ENCODE measurements at places on chromosomes 2 and 18. TPM values are rescaled to one million over a fixed set of nuclear protein-coding genes. Genes with fewer than 3 reads are reported as not detected.
A peak's percentile ranks its signal among the peaks of the same experiment; 100 is the strongest.

GRCh38 chr2:83587309-83587708, 871.8 kb downstream of the SUCLG1 start:
- H3K4me1 ChIP-seq: no peaks in the 10 kb centered on the region
- H3K27me3 ChIP-seq: no peaks in the 10 kb centered on the region
- no peaks in the 10 kb centered on the region for H3K36me3 ChIP-seq
- no peak for DNase-seq
- no peak overlapping the region for H3K27ac ChIP-seq

DNA sequence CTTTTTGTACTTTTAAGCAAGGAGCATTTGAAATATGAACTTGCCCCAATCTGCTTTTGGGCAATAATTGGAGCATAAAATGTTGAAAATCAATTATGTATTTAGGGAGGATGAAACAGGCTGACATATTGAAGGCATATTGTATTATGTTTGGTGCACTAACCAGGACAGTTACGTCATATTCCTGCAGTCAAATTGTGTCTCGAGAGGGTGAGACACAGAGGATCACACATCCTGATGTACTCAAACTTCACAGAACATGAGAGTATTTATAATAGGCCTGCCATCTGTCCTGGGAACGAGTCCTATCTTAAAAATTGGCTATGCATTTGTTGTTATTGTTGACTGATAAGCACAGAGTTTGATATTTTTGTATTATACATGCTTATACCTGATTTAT, 44.7 kb downstream of the TANC1 start:
- no peaks in the 10 kb centered on the region for H3K27me3 ChIP-seq
- peaks cover 19% of the 10 kb centered on the region for H3K4me1 ChIP-seq
- H3K36me3 ChIP-seq: no peaks in the 10 kb centered on the region
- no peak for DNase-seq

- H3K4me3 ChIP-seq: no peak overlapping the region
- H3K4me1 ChIP-seq: no peaks in the 10 kb centered on the region
- no peak overlapping the region for H3K27ac ChIP-seq
- DNase-seq: peak; percentile 75
- H3K27me3 ChIP-seq: no peaks in the 10 kb centered on the region
Observed at GRCh38 chr2:62238236-62238635, 42.3 kb downstream of the B3GNT2 start.

- H3K27ac ChIP-seq: peak overlapping the region; percentile 34
- H3K27me3 ChIP-seq: no peaks in the 10 kb centered on the region
- no peak overlapping the region for H3K4me3 ChIP-seq
Observed at GRCh38 chr2:147511491-147511948, 333.3 kb upstream of the ACVR2A start.

DNA sequence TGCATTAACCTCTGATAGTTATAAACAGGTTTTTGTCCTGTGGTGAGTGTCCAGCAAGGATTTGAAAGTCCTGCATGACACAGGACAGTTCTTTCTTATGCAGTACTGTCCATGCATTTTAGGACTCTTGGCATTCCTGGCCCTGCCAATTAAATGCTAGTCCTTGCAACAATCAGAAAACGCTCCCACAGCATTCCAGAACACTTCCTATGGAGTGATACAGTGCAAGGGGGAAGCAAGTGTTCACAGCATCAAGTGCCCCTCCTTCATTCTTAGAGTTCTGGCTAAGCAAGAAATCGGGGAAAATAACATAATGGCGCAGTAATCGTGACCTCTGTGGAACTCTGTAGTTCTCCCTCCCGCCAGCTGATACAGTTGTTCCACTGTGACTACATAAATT, 62.9 kb downstream of the ARHGAP28 start:
- no peak overlapping the region for H3K4me3 ChIP-seq
- H3K4me1 ChIP-seq: no peaks in the 10 kb centered on the region
- H3K27ac ChIP-seq: no peak overlapping the region

DNA sequence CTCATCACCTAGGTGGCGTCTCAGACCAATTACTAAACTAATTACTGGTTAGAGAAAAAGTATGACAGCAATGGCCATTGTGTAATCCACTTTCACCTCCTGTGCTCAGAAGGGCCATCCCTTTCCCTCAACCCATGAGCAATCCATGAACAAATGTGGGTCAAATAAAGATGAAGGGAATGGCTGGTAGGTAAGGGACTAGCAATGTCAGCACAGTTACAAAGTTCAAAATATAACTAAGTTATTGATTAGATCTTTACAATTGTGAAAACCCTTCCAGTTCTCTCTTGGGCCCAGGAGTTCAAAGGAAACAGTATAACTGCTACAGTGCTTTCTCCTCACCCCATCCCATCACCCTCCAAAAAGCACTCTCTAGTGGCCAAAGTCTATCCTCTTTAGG, 98.3 kb downstream of the DTNA start:
- no peak for DNase-seq
- H3K4me3 ChIP-seq: no peak overlapping the region
- no peaks in the 10 kb centered on the region for H3K27me3 ChIP-seq
- H3K27ac ChIP-seq: no peak overlapping the region
- H3K36me3 ChIP-seq: peaks cover 17% of the 10 kb centered on the region

GRCh38 chr2:130920415-130921163, 83.9 kb downstream of the ARHGEF4 start:
- no peaks in the 10 kb centered on the region for H3K27me3 ChIP-seq
- DNase-seq: peak; percentile 92
- H3K27ac ChIP-seq: no peak overlapping the region
- H3K4me1 ChIP-seq: no peaks in the 10 kb centered on the region

- no peaks in the 10 kb centered on the region for H3K4me1 ChIP-seq
- H3K4me3 ChIP-seq: no peak overlapping the region
- H3K36me3 ChIP-seq: no peaks in the 10 kb centered on the region
Observed at GRCh38 chr2:29401994-29402393, 286.8 kb downstream of the CLIP4 start.

DNA sequence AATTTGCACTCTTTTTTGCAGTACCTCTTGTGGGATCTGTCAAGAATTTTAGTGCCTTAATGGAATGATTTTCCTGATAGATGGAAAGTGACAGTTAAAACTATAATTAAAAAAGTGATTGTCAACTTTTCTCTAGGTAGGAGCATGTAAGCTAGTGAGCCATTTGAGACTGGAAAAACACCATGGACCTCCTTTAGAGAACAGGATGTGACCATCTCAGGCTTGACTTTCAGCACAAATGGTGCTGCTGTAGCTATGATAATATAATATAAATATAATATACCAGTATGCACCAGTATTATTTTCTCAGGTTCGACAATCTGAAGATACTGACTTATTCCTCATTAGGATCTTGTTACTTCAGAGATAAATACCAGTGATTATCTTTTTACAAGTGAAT, 27.8 kb downstream of the ZNF236 start:
- H3K4me1 ChIP-seq: peaks cover 3% of the 10 kb centered on the region
- no peak overlapping the region for H3K4me3 ChIP-seq
- H3K27me3 ChIP-seq: no peaks in the 10 kb centered on the region
- DNase-seq: no peak
- peaks cover 21% of the 10 kb centered on the region for H3K36me3 ChIP-seq

DNA sequence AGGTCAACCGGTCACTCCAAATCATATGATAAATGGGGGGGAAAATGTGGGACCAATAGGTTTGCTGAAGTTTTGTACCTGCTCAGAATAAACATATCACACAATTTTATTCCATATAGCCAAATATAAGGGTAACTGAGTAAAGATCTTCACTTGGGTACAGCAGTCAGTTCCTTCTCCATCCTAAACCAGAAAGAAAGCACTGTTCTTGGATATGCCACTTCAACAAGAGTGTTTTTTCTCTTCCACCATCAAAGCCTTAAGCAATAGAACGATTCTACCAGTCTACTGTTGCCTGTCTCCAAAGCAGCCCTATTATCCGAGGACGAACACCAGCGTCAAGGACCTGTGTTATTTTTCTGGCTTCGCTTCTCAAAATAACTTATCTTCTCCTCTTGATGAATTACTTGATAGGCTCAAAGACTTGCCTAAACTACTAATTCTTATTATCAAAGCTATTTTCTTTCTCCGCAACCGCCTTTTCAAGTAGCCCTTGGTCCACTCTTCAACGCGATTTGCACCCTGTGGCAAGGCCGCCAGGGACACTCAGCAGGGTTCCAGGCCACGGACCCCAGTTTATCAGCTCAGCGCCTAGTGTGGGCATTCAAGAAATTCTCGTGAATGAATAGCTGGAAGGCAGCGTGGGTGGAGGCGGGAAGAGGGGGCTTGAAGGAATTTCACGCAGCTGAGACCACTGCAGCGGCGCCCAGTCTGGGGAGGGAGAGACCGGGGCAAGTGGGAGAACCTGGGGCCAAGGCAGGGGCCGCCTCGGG, 646 bp downstream of the ALS2 start:
- H3K27ac ChIP-seq: peak overlapping the region; percentile 90
- H3K36me3 ChIP-seq: no peaks in the 10 kb centered on the region
- peak overlapping the region; percentile 78 for H3K4me3 ChIP-seq
- peaks cover 33% of the 10 kb centered on the region for H3K4me1 ChIP-seq

- no peaks in the 10 kb centered on the region for H3K36me3 ChIP-seq
- no peaks in the 10 kb centered on the region for H3K27me3 ChIP-seq
Observed at GRCh38 chr18:3706279-3707097, 256.5 kb downstream of the TGIF1 start.

DNA sequence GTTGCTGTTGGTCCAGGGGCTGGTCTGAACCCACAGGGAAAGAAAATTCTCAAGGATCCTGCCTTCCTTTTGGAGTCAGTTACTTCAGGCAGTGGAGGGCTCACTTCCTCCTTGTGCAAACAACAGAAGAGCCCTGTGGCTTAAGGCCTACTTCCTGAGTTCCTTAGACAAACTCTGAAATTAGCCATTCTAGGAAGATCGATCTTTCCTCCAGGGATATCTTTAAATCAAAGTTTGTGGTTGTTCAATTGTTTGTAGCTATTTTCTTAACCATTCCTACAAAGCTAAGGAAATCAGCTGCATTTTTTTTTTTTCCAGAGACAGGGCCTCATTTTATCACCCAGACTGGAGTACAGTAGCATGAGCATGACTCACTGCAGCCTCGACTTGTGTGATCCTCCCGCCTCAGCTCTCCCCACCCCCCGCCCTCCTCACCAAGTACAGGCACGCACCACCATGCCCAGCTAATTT, 156.0 kb downstream of the TANC1 start:
- H3K27me3 ChIP-seq: no peaks in the 10 kb centered on the region
- H3K36me3 ChIP-seq: no peaks in the 10 kb centered on the region
- peak overlapping the region; percentile 30 for H3K27ac ChIP-seq
- H3K4me3 ChIP-seq: no peak overlapping the region

DNA sequence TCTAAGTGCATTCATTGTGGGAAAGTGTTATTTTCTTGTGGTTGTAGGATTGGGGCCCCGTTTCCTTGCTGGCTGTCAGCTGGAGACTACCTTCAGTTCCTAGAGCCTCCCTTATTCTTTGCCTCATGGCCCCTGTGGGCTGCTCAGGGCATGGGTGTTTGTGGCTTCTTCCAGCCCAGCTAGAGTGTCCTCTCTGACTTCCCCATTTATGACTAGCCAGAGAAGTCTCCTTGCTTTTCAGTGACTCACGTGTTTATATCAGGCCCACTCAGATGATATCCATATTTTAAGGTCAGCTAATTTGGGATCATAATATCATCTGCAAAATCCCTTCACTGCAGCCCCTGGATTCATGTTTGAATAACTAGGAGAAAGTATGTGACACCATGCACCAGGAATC, 62.8 kb downstream of the DTNA start:
- peaks cover 34% of the 10 kb centered on the region for H3K4me1 ChIP-seq
- peaks cover 4% of the 10 kb centered on the region for H3K36me3 ChIP-seq
- peak overlapping the region; percentile 59 for H3K27ac ChIP-seq
- H3K4me3 ChIP-seq: no peak overlapping the region
- no peak for DNase-seq

GRCh38 chr2:142112757-142113221, 18.0 kb downstream of the LRP1B start:
- no peaks in the 10 kb centered on the region for H3K36me3 ChIP-seq
- no peak for DNase-seq

DNA sequence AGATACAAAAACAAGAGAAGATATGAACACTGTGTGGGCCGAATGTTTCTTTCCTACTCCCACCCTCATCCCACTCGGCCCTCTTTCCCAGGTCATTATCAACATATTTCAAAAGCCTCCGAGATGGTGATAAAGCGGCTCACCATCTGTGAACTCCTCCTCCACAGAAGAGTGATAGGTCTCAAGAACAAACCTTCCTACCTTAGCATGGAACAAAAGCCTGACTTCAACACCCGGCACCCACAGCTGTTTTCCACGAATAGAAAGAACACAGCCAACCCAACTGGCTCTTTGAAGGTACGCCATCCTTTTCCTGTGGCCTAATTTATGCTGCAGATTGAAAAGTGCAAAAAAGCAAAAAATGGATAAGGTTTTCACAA, 28.8 kb downstream of the BCL2 start:
- no peak overlapping the region for H3K27ac ChIP-seq
- DNase-seq: no peak
- H3K4me3 ChIP-seq: no peak overlapping the region
- no peaks in the 10 kb centered on the region for H3K27me3 ChIP-seq
- peaks cover 86% of the 10 kb centered on the region for H3K4me1 ChIP-seq

- no peaks in the 10 kb centered on the region for H3K27me3 ChIP-seq
- no peaks in the 10 kb centered on the region for H3K36me3 ChIP-seq
- H3K27ac ChIP-seq: peak overlapping the region; percentile 99
- DNase-seq: no peak
Observed at GRCh38 chr2:64017811-64018700, 1.2 kb downstream of the VPS54 start.

GRCh38 chr18:29879763-29880162, 1162.8 kb downstream of the DSC3 start:
- no peaks in the 10 kb centered on the region for H3K4me1 ChIP-seq
- no peaks in the 10 kb centered on the region for H3K27me3 ChIP-seq
- no peak overlapping the region for H3K27ac ChIP-seq

GRCh38 chr2:109203246-109204011, 74.4 kb downstream of the SH3RF3 start:
- no peaks in the 10 kb centered on the region for H3K36me3 ChIP-seq
- H3K27me3 ChIP-seq: no peaks in the 10 kb centered on the region
- peaks cover 9% of the 10 kb centered on the region for H3K4me1 ChIP-seq
- no peak for DNase-seq
- no peak overlapping the region for H3K4me3 ChIP-seq

- H3K36me3 ChIP-seq: no peaks in the 10 kb centered on the region
- peak overlapping the region; percentile 76 for H3K27ac ChIP-seq
- H3K27me3 ChIP-seq: no peaks in the 10 kb centered on the region
- H3K4me3 ChIP-seq: peak overlapping the region; percentile 65
- DNase-seq: no peak
Observed at GRCh38 chr18:57630754-57631595, 9.3 kb upstream of the NARS1 start.

PARD6G gene
- total RNA-seq: 10.9 TPM

SDC1 gene
- total RNA-seq: 0.42 TPM

KCNE4 gene
- 38.1 TPM for total RNA-seq

EGR4 gene
- 0.17 TPM for total RNA-seq

HOXD4 gene
- 0.66 TPM for total RNA-seq

ATP6V1C2 gene
- total RNA-seq: not detected

CHRNG gene
- total RNA-seq: not detected

REG1B gene
- not detected for total RNA-seq

LYPD6B gene
- not detected for total RNA-seq

PLCD4 gene
- 4.4 TPM for total RNA-seq

KCNG2 gene
- total RNA-seq: 1.7 TPM

DTNB gene
- 7.5 TPM for total RNA-seq

GAL3ST2 gene
- not detected for total RNA-seq

TFCP2L1 gene
- total RNA-seq: 0.39 TPM

APCDD1 gene
- 51.8 TPM for total RNA-seq
